ENCODE measurements at places on chromosomes 16 and 17. TPM values are rescaled to one million over a fixed set of nuclear protein-coding genes. Genes with fewer than 3 reads are reported as not detected.

The YBX2 gene
- total RNA-seq: 0.57 TPM

The TMEM98 gene
- total RNA-seq: 68.8 TPM

The KRT17 gene
- total RNA-seq: 183 TPM

The SOST gene
- total RNA-seq: not detected

The KRT25 gene
- not detected for total RNA-seq

The MAPT gene
- total RNA-seq: 2.9 TPM

The HOXB7 gene
- not detected for total RNA-seq

The ANKS4B gene
- total RNA-seq: not detected

The CFAP97D1 gene
- total RNA-seq: not detected

The GPS2 gene
- 55.3 TPM for total RNA-seq

The AGRP gene
- total RNA-seq: not detected

The SYT17 gene
- 0.46 TPM for total RNA-seq

The DOK4 gene
- total RNA-seq: 28.5 TPM

The GFAP gene
- total RNA-seq: 1.0 TPM

The EFCAB13 gene
- 1.5 TPM for total RNA-seq

The GP1BA gene
- not detected for total RNA-seq

The ETV4 gene
- 1.1 TPM for total RNA-seq

The EPN3 gene
- not detected for total RNA-seq

The PDIA2 gene
- 1.5 TPM for total RNA-seq

The STX1B gene
- total RNA-seq: 4.0 TPM

The FA2H gene
- total RNA-seq: not detected

The CCT6B gene
- 2.1 TPM for total RNA-seq

The ZNRF1 gene
- total RNA-seq: 18.5 TPM

The KCNAB3 gene
- total RNA-seq: 1.9 TPM

The CAMTA2 gene
- 47.4 TPM for total RNA-seq

The WNK4 gene
- total RNA-seq: 0.32 TPM

The ITGAD gene
- total RNA-seq: not detected

The TOX3 gene
- total RNA-seq: not detected

The KRT9 gene
- total RNA-seq: not detected

The CRYBA1 gene
- total RNA-seq: not detected

The TRPV3 gene
- 0.27 TPM for total RNA-seq

The ZDHHC1 gene
- total RNA-seq: 12.2 TPM

The C16orf74 gene
- total RNA-seq: 0.82 TPM

The TEX19 gene
- total RNA-seq: not detected

The KRT32 gene
- not detected for total RNA-seq

The NUBP2 gene
- 36.5 TPM for total RNA-seq

The CENPT gene
- 58.3 TPM for total RNA-seq

The YWHAE gene
- 407 TPM for total RNA-seq

The GPRC5C gene
- 47.8 TPM for total RNA-seq

The C17orf67 gene
- total RNA-seq: 1.8 TPM

The CIBAR2 gene
- total RNA-seq: not detected

The MT1F gene
- total RNA-seq: 2.6 TPM
